Stimulated activated CD8-positive, alpha-beta memory T cell treated with anti-CD3 and anti-CD28 coated beads, Interleukin-4, amount 100 ng/mL, for 1 hour (primary cell): ENCODE measurements at places on chromosomes 5 and 9.

GRCh38 chr5:179805529-179806249 lies 977 bp downstream of the MGAT4B start:
- DNase-seq: no peak

- peak; percentile 10 for DNase-seq
Measured at GRCh38 chr9:127451858-127452656, 747 bp downstream of the LRSAM1 start.

GRCh38 chr5:170228762-170229435 lies 3.9 kb upstream of the C5orf58 start:
- no peak for DNase-seq

GRCh38 chr9:78010445-78010844 lies 21.2 kb downstream of the GNAQ start:
- DNase-seq: no peak

DNA sequence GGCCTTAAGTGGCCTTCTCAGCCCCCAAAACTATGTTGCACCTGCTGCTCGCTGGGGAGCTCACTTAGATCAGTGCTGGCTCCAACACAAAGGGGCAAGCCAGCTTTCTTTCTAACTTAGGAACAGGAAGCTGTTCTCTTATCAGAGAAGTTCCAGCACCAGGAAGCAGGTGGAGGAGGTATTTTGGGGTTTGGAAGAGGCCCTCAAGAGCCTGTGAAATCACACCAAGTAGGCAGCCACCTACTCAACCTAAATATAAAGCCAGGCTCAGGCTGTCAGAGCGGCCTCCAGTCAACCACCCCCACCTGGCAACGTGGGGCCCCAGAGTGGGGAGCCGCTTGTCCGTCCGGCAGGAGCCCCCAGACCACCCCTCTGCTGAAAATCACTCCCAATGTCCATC lies 152.8 kb downstream of the OLFM1 start:
- DNase-seq: no peak

GRCh38 chr5:176529741-176530141 lies 7.5 kb downstream of the RNF44 start:
- no peak for DNase-seq

- no peak for DNase-seq
Measured at GRCh38 chr9:73264631-73265030, 113.0 kb downstream of the ANXA1 start.

GRCh38 chr5:79544131-79544530 lies 30.2 kb upstream of the HOMER1 start:
- no peak for DNase-seq

GRCh38 chr5:79595086-79595485 lies 17.2 kb upstream of the TENT2 start:
- no peak for DNase-seq

DNA sequence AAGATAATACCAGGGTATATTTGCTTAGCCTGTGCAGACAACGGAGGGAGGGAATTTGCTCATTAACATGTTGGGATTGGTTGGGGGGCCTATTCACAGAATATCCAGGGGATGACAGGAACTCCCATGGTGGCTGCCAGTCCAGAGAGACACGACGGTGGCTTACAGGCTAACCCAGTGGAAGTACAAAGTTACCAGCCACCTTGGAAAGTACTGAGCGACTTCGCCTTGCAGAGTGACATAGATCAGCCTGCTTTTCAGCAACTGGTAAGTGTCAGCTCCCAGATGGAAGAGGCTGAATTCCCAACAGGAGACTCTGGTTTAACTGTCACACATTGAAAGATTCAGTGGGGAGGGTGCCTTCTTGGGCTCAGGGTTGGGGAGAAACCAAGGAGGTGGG lies 7.9 kb downstream of the ISL1 start:
- no peak for DNase-seq

DNA sequence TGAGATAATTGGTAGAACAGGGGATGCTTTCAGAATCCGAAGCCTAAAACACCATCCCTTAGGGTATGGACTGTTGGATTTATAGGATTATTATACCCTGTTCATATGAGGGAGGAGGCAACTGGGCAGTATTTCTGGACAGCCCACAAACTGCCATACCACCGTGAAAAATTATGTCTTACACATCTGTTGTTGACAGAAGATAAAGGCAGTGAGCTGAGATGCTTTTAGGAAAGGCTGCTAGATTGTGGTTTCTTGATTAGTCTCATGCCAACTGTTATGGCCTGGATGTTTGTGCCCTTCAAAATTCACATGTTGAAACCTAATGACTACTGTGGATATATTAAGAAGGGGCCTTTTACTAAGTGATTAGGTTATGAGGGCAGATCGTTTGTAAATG lies 83.7 kb upstream of the DHFR start:
- no peak for DNase-seq

GRCh38 chr5:54872810-54873209 lies 112.6 kb downstream of the ESM1 start:
- no peak for DNase-seq

DNA sequence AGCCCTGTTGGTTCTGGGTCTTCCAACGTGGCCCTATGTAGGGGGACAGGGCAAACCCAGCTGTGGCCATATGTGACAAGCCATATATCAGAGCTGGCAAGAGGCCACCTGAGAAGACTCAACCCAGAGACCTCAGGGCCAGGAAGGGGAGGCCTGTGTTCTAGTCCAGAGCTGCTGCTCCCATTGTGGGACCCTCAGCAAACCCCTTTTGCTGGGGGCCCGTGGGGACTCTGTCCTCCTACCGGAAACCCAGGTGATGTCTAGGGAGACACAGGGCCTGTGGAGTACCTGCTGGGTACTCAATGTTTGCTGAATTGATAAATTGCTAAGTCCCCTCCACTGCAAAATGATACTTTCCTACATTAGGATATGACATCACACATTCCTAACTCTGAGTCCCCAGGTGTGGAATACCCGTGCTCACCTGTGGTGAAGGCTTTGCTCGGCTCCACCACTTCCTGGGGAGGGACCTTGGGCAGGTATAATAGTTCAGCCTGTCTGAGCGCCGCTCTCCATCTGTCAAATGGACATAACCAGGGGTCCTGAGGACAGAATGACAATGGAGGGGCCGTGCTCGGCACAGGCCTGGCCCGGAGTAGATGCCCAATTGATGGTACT lies 38.4 kb upstream of the ASS1 start:
- no peak for DNase-seq

DNA sequence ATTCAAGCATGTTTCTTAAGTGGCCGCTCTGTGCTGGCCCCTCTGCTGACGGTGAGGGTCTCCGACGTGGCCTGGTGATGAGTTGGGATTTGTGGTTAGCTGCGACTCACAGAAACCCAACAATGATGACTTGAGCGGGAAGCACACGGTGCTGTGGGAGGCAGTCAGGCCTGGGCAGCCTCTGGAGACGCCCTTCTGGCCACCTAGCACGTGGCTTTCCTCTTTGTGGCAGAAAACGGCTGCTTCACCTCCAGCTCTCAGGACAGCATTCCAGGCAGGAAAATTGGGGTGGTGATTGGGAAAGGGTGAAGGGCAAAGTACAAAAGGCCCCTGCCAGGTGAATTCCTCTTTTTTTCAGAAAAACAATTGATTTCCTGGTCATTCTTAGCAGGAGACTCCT lies 17.5 kb upstream of the IER5L start:
- no peak for DNase-seq
